ENCODE measurements at places on chromosomes 1 and 21.

- no peaks in the 10 kb centered on the region for H3K36me3 ChIP-seq
- no peak overlapping the region for H3K4me3 ChIP-seq
- DNase-seq, result no peak
- peaks cover 2% of the 10 kb centered on the region for H3K4me1 ChIP-seq
- H3K27me3 ChIP-seq, result no peaks in the 10 kb centered on the region
- no peak overlapping the region for H3K27ac ChIP-seq
Measured at GRCh38 chr1:26496861-26497260, 24.6 kb downstream of the HMGN2 start.

- H3K4me3 ChIP-seq, result no peak overlapping the region
- H3K36me3 ChIP-seq, result no peaks in the 10 kb centered on the region
- H3K27ac ChIP-seq, result no peak overlapping the region
Measured at GRCh38 chr1:232417636-232418248, 212.2 kb downstream of the SIPA1L2 start.

GRCh38 chr1:168340781-168341482, 60.3 kb downstream of the TBX19 start:
- H3K4me1 ChIP-seq, result no peaks in the 10 kb centered on the region
- DNase-seq, result no peak
- H3K27ac ChIP-seq, result no peak overlapping the region
- no peaks in the 10 kb centered on the region for H3K27me3 ChIP-seq
- no peaks in the 10 kb centered on the region for H3K36me3 ChIP-seq
- H3K4me3 ChIP-seq, result no peak overlapping the region

DNA sequence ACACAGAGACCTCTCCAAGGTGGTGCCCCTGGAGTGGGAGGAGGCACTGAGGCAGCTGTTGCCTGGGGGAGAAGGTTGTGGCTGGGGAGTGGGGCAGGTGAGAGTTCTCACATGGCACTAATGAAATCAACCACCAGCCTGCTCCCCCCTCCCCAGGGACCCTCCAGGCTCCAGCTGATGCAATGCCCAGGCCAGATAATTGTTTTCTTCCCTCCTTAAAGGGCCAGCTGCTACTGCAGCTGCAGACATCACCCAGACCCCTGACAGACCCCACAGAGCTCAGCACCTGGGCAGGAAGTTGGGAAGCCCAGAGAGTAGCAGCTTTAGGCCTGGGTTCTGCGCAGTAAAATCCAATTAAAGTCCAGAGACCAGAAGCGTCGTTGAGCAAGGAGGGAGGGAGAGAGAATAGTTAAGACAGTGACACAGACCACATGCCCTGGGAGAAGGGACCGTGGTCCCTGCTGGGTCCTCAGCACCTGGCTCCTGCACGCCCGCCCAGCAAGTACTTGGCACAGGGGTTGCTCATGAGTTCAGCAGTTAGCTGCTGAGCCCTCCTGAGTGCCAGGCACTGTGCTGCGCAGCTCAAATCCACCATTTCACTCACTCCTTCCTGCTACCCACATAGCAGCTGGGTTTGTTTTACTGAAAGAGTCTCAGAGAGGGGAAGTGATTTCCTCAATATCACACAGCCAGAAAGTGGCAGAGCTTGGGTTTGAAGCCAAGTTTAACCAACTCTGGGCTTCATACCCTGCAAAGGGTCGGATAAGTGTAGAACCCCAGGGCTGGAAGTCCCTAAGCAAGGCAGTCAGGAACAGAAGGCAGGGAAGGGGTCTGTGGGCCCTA, 1.9 kb downstream of the RIMS3 start:
- H3K4me1 ChIP-seq, result peaks cover 17% of the 10 kb centered on the region
- no peaks in the 10 kb centered on the region for H3K36me3 ChIP-seq
- no peak for DNase-seq
- H3K27ac ChIP-seq, result no peak overlapping the region
- no peak overlapping the region for H3K4me3 ChIP-seq
- H3K27me3 ChIP-seq, result no peaks in the 10 kb centered on the region

Measured in neural progenitor cell (in vitro differentiated cells).